ENCODE measurements at places on chromosomes 3 and 15.

GRCh38 chr3:190360228-190360627 is 27.7 kb upstream of the CLDN16 start:
- no peak for DNase-seq

- DNase-seq: peak; percentile 86
These were observed at the start of gene ZNF35 for GRCh38 chr3:44648564-44649229. TSS of gene ZNF35 (plus strand) at chr3:44648732. CDS start at chr3:44651068, 2,336 bp downstream.

DNA sequence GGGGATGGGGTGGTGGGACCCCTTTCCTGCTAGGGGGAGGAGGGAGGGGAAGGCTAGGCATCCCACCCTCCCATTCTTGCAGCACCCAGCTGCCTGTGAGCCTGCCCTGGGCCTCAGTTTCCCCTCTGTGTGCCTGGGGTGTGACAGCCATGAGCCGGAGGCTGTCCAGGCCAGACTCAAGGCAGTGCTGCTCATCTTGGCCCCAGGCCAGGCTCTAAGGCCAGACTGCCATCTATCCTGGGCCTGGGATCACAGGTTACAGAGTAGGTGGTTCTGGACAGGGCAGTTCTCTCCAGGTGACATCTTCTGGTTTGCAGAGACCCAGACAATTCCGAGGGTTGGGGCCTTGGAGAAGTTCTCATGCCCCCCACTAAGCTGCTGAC is 3.3 kb upstream of the VILL start:
- DNase-seq: no peak

GRCh38 chr3:126873416-126873815 is 109.5 kb upstream of the PLXNA1 start:
- DNase-seq: no peak
